T-helper 1 cell (primary cell): ENCODE measurements at places on chromosomes 2 and 18.

DNA sequence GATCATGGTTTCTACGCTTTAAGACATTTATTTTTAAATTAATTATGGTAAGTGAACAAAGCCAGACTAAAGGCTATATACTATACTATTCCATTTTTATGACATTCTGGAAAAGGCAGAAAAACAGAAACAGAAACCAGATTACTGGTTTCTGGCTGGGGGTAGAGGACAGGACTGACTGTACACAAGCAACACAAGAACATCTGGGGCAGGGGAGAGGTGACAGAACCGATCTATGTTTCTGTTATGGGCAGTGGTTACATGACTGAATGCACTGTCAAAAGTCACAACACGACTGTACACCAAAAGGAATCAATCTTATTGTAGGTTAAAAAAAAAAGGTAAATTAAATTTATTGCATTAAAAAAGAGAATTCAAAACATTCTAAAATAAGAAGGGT is 64.7 kb downstream of the PTPN2 start:
- no peak for DNase-seq

DNA sequence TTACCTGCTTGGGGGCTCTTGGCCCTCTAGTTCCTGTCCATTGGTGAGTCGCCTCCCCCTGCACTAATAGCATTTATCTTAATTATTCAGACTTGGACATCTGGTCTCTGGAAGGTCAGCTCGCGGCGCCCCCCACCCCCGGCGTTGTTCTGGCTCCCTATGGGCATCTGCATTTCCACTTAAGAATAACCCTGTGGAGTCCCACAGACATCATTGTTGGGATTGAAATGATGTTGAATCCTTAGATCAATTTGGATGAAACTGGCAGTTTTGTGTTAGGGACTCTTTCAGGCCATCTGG is 313.8 kb upstream of the HS6ST1 start:
- DNase-seq, result no peak

DNA sequence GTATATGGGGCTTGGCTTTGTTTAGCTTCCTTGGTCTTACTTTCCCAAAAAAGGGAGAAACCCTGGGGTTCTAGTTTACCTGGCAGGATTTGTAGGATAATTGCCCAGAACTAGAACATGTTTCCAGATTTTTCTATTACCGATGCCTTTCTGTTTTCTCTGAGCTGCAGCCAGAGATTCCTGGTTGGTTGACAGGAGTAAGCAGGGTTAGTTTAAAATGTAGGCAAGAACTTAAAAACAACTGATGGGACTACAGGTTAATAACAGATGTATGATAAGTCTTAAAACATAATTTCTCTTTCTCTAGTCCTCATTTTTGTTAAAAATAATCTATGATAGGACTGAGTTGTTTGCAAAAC is 38.9 kb upstream of the GMCL1 start:
- no peak for DNase-seq

- no peak for DNase-seq
These were observed 80.3 kb upstream of the SESTD1 start for GRCh38 chr2:179344970-179345369.

GRCh38 chr2:23361152-23361551 is 23.8 kb upstream of the KLHL29 start:
- DNase-seq, result no peak

DNA sequence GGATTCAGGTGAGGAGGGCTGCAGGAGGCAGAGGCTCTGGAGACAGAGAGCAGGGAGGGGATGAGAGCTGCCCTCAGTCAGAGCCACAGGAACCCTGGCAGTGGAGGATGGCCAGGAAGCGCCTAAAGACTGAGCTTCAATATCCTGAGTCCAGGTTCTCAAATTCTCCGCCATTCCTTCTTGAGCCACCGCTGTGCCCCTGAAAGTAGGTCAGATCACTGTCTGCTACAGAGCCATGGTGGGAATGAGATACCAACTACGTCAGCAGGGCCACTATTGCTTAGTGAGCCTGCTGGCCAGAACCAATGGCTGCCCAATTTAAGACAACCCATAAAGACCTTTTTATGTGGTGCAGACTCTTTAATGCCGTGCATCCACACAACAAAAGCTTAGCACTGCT is 155.5 kb downstream of the CTIF start:
- no peak for DNase-seq

GRCh38 chr18:49585781-49586663 is 24.2 kb downstream of the LIPG start:
- no peak for DNase-seq

GRCh38 chr2:146349334-146349733 is 1495.5 kb upstream of the ACVR2A start:
- DNase-seq, result no peak

DNA sequence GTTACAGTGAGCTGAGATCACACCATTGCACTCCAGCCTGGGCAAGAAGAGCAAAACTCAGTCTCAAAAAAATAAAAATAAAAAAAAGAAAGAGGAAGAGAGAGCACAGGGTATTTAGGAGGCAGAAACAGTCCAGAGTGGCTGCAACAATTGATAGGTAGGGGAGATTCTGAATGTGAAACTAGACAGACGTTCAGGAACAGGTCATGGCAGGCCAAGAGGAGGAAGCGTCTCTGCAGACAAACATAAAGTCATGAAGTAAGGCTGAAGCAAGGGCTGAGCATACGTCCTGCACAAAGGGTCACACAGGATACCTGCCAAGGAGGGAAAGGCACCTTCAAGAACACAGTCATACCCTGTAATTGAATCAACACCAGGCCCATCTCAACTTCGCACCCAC is 64.1 kb upstream of the ZNF532 start:
- no peak for DNase-seq

GRCh38 chr2:230890646-230891045 is 25.9 kb downstream of the ITM2C start:
- DNase-seq, result no peak

DNA sequence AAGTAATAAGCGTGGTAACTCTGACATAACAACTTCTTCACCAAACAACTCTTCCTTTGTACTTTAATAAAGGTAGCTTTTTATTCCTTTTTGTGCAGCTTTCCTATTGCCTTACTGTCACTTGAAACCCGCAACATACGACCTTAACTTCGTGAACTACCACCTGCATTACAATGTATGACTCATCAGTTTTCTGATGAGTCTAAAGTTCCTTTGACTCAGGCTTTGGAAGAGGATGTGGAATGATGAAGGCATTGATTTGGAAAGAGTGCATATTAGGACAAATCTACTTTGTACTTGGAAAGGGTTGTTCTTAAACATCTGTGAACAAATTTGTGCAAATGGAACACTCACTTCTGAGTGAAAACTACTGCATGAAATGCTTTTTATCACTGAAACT is 1012.1 kb downstream of the TMEM182 start:
- DNase-seq, result no peak

DNA sequence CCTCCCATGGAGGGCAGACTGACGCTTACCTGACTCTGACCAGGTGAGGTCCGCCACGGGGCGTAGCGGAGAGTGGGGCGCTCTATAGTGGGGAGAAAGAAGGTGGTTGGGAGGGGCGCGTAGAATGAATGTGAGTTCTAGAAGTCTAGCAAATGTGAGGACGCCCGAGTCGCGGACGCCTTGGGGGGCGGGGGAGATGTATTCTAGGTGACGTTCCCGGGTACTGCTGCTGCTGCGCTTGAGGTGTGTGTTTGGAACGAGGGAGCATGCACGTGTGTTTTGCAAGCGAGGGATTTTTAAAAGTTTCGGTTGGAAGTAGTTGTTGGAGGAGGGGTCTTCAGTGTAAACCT is 758 bp downstream of the RIF1 start:
- DNase-seq, result peak; percentile 25

GRCh38 chr18:79780547-79780946 is 17.2 kb upstream of the KCNG2 start:
- no peak for DNase-seq

- no peak for DNase-seq
These were observed 203.5 kb downstream of the LPIN1 start for GRCh38 chr2:11949732-11950523.

GRCh38 chr2:70828914-70829824 is 6.4 kb downstream of the CD207 start:
- no peak for DNase-seq

- DNase-seq, result no peak
These were observed 4.0 kb downstream of the ARL4C start for GRCh38 chr2:234492717-234493485.

- no peak for DNase-seq
These were observed 4.8 kb downstream of the TGFBRAP1 start for GRCh38 chr2:105324732-105325131.

DNA sequence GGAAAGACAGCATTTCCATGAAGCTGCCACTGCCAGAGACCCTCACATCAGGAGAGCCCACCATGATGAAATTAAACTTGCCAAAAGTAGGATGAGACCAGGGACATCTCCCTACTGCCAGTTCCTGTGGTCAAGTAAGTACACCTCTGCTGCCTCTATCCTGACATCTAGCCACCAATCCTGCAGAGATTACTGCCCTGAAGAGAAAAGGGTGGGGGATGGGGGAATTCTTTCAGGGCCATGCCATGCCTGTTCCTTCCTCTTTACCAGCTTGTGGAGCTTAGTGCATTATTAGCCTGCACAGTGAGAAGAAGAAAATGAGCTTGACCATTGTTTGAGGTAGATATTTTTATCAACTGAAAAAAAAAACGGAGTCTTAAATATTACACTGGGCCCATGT is 397.2 kb upstream of the CDH2 start:
- DNase-seq, result no peak

DNA sequence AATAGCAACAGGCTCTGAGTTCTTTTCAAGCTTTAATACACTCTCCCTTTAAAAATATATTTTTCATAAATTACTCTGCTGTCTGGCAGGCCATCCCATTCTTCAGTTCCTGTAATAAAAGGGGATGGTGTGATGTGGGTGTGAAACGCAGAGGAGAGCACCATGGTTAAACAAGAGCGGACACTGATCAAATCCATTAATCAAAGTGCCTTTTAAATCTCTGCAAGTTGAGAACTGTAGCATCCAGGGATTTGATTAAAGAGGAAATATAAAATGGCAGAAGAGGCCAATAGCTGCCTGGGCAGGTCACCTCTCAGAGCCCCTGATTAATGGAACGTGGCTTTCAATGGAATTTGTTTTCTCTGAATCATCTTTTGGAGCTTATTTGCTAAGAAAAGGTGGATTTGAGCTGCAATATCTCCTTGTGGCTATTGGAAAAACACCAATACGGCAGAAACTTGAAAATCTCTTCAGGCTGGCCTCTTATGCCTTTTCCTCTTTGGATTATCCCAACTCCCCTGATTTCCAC is 96.9 kb downstream of the ACTR3 start:
- DNase-seq, result no peak

GRCh38 chr2:63785096-63785495 is 56.6 kb upstream of the UGP2 start:
- DNase-seq, result no peak

DNA sequence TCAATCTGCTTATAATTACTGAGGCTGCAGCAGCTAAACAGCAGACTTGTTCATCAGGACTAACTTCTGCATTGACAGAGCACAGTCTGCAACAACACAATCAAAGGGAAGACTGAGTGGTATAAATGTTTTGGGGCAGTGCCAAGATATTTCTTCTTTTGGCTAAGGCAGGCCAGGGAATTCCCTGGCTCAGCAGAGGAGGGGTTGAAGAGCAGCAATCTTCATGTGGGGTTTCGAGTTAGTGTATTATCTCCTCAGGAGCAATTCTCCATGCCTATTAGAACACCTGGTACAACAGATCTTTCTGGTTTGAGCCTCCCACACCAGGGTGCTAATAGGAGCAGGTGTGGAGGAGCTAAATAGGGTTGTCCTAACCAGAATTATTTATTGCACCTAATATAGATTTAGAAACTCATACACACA is 103.0 kb upstream of the STK17B start:
- DNase-seq, result peak; percentile 10

DNA sequence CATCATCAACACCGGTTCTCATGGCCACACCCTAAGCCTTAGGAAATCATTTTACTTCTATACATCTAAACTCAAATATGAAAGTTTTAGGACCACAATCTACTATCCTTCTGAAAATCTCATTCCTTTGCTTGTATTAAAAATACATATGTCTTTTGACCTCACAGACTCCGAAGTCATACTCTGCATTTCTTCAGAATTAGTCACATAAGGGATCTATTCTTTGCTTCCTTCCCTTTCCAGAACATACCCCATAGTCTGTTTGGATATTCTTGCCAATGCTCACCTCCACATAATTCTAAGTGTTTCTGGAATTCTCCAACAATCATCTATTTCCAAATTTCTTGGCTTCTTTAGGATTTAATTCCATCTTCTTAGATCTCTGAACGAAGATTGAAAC is 14.2 kb upstream of the DSG1 start:
- DNase-seq, result no peak

DNA sequence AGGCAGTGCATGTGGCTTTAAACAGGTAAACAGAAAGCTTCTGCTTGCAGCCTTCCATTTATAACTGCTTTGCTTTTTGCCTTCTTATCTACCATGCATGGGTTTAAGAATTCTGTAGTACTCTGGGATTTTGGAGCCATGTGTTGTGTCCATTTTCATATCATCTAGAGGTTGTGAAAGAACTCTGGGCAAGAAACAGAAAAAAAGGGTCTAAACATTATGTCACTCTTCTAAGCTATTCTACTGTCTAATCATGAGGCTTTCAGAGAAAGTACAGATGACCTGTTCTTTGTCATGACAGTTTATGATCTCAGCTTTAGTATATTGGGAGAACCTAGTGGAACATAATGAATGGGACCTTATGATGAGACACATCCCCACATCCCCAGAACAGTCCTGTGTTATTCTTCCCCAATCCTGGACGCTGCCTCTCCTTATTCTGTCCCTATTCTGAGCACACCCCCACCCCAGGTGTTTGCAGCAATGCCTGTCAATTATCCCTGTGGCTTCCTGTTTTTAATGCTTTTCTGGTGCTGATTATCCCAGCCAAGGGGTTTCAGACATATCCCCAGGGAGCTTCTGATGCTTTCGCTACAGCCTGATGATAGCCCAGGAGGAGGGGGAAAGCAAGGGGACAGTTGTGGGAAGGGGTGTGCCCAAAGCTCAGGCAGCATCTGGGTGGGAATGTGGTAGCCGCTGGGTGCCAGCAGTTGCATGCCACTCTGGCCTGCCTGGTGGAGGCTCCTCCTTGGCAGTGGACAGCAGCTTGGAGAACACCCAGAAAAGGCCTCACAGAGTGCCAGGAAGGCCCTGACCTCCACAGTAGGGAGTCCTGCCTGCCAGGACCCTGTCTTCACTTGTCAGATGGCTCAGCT is 169.5 kb upstream of the MAP3K20 start:
- DNase-seq, result no peak

- DNase-seq, result no peak
These were observed 70.4 kb upstream of the HDAC4 start for GRCh38 chr2:239471011-239471792.
